ENCODE measurements at places on chromosomes 6 and 20.

DNA sequence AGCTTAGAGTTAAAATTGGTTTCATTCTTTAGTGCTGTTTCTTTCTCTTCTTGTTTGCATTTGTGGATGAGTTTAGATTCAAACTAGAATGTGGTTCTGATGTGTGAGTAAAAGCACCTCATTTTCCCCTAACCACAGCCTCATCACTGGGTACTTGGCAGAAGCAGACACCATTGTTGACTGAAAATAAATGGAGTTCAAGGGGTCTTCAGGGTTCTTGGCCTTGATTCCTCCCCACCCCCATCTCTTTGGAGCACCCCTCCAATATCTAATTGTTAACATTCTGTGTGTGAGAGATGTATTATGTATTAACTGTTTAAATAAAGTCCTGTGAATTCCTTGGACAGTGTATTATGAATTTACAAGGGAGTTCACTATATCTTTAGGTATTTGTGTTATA lies 59.6 kb downstream of the JARID2 start:
- DNase-seq: no peak

DNA sequence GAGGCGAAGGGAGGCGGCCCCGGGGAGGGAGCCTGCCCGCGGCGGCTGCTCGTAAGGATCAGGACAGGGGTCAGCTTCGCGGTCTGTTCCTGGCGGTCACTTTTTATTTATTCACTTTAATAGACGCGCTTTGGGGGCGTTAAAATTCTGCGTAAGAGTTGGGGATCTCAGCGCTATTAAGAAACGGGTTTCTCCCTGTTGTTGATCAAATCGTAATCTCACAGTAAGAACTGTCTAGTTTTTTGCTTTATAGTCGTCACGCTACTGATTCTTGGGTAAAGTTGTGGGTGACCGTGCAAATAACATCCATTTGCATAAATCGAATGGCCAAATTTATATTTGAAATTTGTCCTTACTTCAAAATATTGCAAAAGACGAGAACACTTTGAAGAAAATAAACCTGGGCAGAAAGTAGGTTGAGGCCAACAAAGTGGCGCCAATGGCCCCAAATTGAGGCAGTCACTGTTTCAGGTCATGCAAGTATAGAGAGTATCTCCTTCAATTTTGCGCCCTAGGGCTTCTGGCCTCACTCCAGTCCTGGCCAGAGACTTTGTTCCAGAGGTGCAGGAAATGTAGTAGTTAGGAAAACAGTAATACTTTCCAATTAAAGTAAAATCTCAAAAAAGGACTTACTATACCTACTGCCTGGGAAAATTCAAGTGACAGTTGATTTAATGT lies 963 bp upstream of the RMND1 start:
- peak; percentile 22 for DNase-seq

GRCh38 chr6:41505122-41506049 lies 40.8 kb upstream of the FOXP4 start:
- DNase-seq: no peak

- no peak for DNase-seq
These were observed 43.5 kb upstream of the PCMTD2 start for GRCh38 chr20:64211874-64212658.

GRCh38 chr6:101294676-101295075 lies 98.8 kb upstream of the GRIK2 start:
- no peak for DNase-seq

GRCh38 chr20:3652676-3653596 lies 10.3 kb downstream of the GFRA4 start:
- peak; percentile 40 for DNase-seq

DNA sequence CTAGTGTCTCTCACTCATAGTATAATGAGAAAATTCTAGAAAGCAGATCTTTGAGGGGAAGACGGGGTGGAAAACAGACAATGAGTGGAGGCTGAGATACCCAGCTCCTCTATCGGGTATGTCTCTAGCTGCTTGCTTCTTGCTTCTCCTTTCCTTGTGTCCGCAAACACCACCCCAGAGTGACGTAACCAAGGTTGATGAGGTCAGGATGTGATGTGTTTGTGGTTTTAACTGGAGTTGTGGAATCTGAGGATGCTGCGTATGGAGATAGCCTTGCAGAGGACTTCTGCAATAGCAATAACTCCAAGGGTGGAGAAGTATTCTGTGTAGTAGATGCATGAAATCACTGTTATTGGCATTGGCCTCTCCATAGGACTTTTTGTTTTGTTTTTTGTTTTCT lies 132.7 kb upstream of the IFNGR1 start:
- DNase-seq: no peak

DNA sequence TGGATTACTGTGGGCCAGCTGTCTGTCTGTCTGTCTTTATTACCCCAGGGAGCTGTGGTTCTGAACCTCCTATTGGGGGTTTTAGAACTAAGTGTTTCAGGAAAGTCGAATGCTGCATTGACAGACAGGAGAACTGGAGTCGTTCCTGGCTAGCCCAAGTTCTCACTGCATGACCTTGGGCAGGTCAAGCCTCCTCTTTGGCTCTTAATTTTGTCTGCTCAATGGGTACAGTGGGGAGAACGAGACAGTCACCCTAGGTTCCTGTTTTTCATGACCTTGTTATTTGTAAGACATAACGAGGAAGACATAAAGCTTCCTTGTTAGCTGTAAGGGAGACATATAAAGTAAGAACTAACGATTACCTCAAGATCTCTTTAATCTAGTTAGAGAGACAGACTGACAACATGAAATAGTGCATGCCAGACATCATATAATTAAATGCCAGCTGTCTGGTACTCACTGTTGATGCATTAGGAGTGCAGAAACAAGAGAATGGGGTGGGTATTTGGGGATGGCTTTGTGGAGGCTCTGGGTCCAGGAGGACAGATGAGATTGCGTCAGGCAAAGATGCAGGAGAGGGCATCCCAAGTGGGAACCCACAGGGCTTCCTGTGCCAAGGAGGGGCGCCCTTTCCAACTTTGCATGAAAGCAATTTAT lies 3.7 kb upstream of the CCDC167 start:
- DNase-seq: no peak

GRCh38 chr6:19976411-19977129 lies 139.4 kb downstream of the ID4 start:
- no peak for DNase-seq

DNA sequence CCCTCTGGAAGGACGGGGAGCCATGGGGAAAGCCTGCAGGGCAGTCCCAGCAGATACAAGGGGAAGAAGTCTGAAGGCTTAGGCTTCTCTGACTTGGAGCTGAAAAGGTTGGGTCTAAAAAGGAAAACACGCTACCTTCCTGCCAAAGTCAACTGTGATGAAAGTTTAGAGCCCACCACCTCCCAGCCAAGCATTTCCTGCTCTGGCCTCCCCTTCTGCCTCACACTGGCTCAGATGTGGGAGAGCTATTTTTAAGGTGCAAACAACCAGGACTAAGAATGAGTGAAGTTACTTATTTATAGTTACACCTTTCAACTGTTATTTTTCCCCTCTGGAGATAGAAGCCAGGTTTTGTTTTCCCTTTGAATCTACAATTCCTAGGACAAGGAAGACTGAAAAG lies 21.2 kb downstream of the NEDD9 start:
- no peak for DNase-seq

DNA sequence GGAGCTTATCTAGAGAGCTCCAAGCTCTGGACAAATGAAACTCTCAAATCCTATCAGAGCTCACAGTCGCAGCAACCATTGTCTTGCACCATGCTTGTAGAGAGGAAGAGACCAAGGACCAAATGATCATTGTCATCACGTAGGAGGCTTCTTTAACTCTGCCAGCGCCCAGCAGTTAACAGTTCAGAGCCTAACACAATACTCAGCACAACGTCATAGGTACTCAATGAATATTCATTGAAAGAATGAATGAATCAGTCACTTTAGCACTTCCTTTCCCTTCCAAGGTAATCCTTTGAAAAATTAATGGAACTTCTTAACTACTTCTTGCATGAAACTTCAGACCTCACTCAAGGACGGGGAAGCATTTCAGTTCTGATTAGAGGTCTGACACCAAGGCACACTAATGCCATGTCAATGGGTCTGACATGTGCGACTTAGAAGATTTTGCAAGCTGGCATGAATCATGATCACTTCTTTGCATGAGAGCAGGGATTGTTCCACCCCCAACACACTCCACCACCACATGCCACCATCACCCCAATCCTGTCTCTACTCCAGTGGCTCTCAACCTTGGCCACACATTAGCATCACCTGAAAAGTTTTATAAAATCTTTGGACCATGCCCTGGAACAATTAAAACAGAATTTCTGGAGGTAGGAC lies 45.1 kb downstream of the KHDC1L start:
- no peak for DNase-seq

DNA sequence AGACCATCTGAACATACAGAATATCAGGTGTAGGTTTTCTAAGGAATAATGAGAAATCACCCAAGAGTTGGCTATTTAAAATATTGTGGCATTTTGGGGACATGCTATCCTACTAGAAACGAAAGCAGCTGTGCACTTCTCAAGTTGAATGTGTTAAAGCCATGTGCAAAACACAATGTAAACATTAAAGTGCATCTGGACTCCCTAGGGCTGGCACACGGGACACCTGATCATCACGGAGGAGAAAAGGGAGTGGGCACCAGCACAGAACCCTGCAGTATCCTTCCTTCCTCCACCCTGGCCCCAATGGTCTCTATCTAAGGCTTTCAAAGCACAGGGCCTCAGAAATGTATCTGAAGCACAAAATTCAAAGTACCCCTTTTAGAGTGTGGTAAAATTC lies 94.3 kb downstream of the INSM1 start:
- DNase-seq: no peak

- no peak for DNase-seq
These were observed 237.5 kb upstream of the ECI2 start for GRCh38 chr6:4372866-4373265.

DNA sequence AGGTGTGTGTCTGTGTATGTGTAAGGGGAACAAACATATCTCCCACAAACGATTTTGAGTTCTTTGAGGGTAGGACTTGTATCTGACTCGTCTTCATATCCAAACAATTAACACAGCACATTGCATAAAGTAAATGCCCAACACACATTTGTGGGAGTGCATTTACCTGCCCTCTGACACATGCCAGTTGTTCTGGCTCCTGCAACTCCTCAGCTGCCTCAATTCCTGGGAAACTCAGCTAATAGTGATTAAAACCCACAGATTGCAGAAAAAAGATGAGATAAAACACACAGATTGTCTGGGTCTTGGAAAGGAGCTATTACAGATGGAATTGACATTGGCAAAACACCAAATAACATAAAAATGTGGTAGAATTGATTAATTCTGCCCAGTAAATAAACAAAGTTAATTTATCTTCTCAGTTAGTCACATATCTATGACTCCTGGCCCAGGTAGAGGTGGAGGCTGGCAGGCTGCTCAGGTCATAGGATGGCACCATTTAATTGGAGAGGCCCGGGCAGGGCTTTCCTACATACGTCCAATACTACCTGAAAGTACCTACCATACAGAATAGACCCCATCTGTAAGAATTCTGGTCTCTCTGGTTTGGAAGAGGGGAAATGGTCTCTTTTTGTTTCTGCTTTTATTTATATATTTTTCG lies 71.5 kb upstream of the IFNGR1 start:
- DNase-seq: no peak

- DNase-seq: no peak
These were observed 64.8 kb downstream of the TSHZ2 start for GRCh38 chr20:53036992-53037391.

GRCh38 chr6:134074151-134075055 lies 22.0 kb upstream of the SLC2A12 start:
- no peak for DNase-seq

DNA sequence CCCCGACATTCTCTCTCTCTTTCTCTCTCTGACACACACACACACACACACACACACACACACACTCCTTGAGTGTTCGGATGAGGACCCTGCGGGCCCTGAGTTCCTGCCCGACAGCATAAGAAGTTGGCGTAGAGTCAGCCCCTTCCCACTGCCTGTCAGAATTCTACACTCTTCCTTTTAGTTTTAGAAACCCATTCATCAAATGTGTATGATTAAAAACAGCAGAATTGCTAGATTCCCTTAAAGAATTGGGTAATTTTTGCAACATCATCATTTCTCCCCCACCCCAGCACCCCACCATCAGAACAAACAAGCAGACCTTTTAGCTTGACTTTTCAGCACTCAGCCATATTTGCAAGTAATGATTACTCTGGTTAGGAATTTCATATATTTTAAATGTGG lies 322.8 kb downstream of the FARS2 start:
- DNase-seq: no peak

- DNase-seq: no peak
These were observed 390.6 kb upstream of the ID4 start for GRCh38 chr6:19446570-19446969.

DNA sequence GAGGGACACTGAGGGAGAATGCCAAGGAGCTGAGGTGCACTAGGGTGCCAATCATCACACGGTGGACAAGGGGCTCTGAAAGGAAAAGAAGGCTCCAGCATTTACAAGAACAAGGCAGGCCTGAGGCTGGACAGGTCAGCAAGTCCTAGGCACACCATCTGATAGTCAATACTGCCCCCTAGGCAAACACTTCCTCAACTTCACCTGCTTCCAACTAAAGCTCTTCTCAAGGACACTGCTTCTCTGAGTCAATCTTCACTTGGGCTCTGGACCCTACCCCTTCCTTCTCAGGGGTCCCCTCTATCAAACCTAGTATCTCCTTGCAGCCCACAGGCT lies 37.7 kb upstream of the SLC4A11 start:
- peak; percentile 56 for DNase-seq

DNA sequence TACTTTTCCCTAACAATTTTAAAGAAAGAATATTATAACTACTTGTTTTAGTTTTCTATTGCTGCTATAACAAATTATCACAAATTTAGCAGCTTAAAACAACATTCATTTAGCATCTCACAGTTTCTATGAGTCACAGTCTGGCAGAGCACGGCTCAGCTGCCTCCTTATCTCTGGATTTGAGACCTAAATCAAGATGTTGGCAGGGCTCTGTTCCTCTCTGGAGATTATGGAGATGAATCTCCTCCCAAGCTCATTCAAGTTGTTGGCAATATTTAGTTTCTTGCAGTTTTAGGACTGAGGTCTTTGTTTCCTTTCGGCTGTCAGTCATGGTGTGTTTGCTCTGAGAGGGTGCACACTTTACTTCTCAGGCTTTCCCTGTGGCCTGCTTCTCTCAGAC lies 1065.8 kb upstream of the EYS start:
- no peak for DNase-seq

GRCh38 chr6:13813026-13813425 lies 1.3 kb downstream of the MCUR1 start:
- no peak for DNase-seq

DNA sequence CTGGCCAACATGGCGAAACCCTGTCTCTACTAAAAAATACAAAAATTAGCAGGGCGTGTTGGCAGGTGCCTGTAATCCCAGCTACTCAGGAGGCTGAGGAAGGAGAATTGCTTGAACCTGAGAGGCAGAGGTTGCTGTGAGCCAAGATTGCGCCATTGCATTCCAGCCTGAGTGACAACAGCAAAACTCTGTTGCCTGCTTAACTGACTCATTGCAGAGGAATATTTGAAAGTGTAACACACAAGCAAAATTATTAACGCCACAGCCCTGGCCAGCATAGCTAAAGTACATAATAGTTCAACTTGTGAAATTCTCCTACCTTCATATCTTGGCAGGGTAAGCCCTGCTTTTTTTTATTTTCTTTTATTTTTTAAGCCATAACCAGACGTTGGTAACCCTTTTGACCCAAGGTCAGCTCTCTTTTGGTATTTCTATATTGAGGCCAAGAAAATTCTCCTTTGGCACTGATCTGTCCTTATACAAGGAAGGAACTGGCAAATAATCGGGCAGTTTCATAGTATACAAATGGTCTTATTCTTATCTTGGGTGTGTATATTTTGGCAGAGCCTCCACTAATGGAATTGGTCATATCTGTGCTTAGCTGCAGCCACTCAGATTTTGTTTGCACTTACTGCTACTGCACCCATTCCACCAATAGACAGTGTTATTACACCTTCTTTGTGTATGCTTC lies 4.0 kb upstream of the ADGRF5 start:
- DNase-seq: no peak
